Daoy (cell line): ENCODE measurements at places on chromosomes 4 and X. TPM values are rescaled to one million over a fixed set of nuclear protein-coding genes. Genes with fewer than 3 reads are reported as not detected.

- no peak for DNase-seq
Measured at GRCh38 chr4:31016322-31017061, 296.3 kb downstream of the PCDH7 start.

- no peak for DNase-seq
Measured at GRCh38 chr4:7771541-7772507, 167.8 kb downstream of the AFAP1 start.

DNA sequence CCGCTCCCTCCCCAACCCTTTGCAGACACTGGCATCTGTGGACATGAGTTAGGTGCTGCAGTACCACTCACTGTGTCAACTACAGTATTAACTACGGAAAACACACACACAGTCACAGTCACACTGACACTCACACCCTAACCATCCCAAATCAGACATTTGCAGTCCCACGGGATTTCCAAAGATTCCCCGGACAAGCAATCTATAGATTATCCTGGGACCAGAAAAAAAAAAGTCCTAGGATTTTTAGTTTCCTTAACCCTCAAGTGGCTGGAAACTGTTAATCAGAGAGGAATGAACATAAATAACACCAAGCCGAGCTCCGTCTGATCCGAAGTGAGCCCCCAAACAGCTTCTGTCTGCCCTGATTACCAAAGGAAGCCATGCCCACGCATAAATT, 81.9 kb upstream of the DHRSX start:
- DNase-seq, result no peak

DNA sequence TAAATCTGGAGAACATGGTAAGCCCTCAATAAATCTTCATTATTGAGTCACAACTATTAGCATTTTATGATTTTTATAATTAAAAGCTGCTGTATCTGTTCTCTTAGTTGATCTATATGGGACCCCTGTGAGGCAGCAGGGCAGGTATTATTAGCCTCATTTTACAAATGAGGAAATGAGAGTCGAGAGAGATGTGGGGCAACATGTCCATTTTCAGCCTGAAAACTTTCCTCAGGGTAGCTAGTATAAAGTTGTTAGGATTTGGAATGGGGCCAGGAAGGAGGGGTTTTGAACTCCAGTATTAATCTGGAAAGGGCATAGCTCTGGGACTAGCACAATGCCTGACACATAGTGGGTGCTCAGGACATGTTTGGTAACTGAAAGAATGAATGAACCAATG, 191.7 kb upstream of the GPC4 start:
- DNase-seq, result no peak

GRCh38 chrX:132188175-132188574, 31.1 kb downstream of the RAP2C start:
- no peak for DNase-seq

The PDGFC gene
- 34.0 and 53.0 TPM in 2 replicates for total RNA-seq

The WFS1 gene
- 17.6 and 19.3 TPM in 2 replicates for total RNA-seq

The ETNPPL gene
- total RNA-seq, result 0.11 TPM in 1 of 2 replicates, not detected in the other

The WAS gene
- total RNA-seq, result 0.57 TPM in 1 of 2 replicates, not detected in the other

The BMX gene
- total RNA-seq, result 0.06 TPM in 1 of 2 replicates, not detected in the other

The TCEAL3 gene
- 4.7 and 16.4 TPM in 2 replicates for total RNA-seq

The NPY2R gene
- total RNA-seq, result not detected in 2 replicates

The MMRN1 gene
- not detected in 2 replicates for total RNA-seq
